ENCODE measurements at places on chromosomes 4 and X.

- DNase-seq: no peak
Measured at GRCh38 chrX:120999413-120999812, 13.9 kb upstream of the CT47A1 start.

DNA sequence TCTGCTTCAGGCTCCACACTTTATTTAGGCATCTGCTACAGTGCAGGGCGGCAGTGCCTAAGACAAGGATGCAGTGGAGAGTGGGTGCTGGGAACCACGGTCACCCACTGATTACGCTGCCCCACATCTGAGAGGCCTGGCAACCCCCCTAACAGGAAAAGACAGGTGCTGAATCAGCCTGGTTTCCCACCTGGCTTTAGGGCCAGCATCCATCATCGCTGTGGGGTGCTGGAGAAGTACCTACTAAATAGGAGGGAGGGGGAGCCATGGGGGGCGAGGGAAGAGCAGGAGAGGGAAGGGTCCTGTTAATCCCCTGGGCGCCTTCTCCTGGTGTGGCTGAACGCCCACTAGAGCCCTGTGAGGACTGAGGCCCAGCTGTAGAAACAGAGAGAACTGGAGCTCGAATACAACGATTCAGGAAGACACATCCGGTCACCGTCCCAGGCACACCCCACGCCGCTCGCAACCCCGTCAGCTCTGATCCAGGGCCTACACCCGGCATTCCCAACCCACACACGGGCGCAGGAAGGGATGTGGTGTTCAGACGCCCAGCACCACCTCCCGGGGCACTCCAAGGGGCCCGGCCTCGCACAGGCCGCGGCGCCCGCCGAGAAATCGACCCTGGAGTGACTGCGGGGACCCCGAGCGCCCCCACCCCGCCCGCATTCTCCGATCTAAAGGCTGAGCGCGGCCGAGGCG, 554 bp downstream of the DCTD start:
- DNase-seq: no peak

GRCh38 chr4:143961075-143961474, 55.7 kb upstream of the GYPE start:
- no peak for DNase-seq

GRCh38 chrX:155053656-155054055, 17.3 kb downstream of the CMC4 start:
- DNase-seq: no peak

DNA sequence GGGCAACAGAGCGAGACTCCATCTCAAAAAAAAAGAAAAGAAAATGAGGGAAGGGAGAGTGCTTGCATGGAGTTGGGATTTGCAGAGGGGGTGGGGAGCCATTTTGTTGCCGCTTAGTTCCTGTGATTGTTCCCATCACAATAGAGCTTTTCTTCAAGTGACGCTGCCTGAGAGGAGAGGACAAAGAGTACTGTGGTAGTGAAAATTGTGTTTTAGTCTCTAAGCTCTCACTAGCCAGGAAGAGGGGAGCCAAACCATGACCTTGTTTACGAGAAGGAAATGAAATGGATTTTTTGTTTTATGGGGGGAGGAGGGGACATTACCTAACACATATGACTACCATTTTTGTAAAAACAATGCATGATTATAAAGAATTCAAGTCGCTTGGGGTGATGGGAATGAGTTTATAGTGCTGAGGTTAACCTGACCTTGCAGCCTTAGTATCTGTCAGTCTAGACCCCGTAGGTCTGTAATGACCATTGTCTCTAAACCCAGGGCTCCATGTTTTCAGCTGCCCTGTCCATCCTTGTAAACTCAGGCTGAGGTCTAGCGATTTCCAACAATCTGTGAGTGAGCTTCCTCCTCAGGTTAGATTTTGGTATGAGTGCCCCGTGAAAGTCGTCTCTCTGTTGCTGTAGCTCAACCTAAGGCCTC, 18.8 kb downstream of the SRD5A3 start:
- DNase-seq: no peak

- no peak for DNase-seq
Measured at GRCh38 chr4:105135785-105136184, 10.9 kb upstream of the TET2 start.

DNA sequence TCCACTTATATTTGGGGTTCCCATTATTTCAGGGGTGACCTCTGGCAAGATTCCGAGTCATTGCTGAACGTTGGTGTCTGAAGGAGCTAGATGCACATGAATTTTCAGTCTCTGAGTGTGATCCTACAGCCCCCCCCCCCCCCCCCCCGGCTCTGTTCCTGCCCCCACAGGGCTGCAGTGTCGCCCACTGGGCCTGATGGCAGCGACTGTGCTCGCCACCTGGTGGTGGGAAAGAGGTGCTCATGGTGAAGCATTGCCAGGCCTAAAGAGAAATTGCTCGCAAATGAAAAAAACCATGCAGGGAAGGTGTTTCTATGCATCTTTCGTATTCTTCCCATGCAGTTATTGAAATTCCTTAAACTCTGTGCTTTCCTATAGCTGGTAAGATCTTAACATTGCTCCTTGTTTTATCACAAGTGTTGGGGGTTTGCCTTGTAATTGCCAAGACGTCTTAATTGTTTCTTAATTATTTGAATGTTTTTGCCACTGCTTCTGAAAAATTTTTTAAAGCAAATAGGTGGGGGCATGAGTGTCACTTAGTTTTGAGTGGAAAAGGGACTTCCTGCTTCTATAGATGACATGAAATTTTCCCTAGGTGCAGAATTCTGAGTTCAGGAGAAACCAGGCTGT, 63.2 kb downstream of the CLDN22 start:
- DNase-seq: peak; percentile 4

- no peak for DNase-seq
Measured at GRCh38 chr4:110878413-110878812, 255.5 kb upstream of the PITX2 start.

GRCh38 chr4:62133977-62134376, 933.9 kb downstream of the ADGRL3 start:
- DNase-seq: no peak

DNA sequence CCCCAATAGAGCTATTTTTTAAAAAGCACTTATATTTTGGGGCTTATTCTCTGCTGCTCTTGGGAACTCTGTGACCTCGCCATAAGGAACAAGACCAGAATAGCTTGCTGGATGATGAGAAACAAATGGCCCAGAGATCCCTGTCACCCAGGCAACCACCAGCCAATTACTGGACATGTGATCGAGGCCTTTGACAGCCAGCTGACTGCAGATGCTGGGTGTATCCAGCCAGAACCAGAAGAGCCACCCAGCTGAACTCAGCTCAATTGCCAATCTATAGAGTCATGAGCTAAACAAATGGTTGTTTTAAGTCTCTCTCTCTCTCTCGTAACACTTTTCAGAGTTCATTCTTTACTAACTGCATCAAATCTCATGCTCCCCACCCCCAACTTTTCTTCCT, 24.4 kb upstream of the CITED1 start:
- no peak for DNase-seq

DNA sequence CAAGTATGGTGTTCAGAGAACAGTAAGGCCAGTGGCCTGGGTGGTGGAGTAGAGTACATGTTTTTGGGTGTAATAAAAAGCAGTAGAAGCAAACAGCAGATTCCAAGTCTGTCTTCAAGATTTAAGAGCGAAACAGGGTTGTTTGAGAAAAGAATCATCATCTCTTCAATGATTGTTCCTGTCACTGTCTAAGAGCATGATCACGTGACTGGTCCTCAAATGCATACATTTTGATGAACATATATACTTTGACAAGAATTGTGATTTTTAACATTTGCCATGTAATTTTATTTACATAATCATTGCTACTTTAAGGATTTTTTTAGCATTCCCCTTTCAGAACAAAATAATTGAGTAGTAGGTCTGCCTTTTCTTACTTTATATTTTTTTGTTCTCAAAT, 252.6 kb upstream of the GPR101 start:
- DNase-seq: no peak

- no peak for DNase-seq
Measured at GRCh38 chrX:115367455-115367854, 77.9 kb downstream of the LUZP4 start.

DNA sequence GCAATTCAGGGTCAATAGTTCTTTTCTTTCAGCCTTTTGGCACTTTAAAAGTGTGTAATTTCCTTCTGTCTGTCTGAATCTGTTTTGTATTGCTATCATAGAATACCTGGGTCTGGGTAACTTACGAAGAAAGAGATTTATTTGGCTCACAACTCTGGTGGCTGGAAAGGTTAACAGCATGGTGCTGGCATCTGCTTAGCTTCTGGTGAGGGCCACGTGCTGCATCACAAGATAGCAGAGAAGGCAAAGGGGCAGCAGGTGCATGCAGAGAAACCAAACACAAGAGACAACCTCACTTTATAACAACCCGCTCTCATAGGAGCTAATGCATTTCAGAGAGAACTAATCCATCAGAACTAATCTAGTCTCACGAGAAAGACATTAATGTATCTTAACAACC, 18.8 kb downstream of the RGN start:
- no peak for DNase-seq

- peak; percentile 65 for DNase-seq
Measured at GRCh38 chr4:36351082-36351666, 69.8 kb downstream of the DTHD1 start.

GRCh38 chrX:103585411-103586313, at the start of gene TCEAL4:
TCEAL4 (plus strand) TSS chrX:103585515; CDS start chrX:103586676, 1,161 bp downstream.
- no peak for DNase-seq

DNA sequence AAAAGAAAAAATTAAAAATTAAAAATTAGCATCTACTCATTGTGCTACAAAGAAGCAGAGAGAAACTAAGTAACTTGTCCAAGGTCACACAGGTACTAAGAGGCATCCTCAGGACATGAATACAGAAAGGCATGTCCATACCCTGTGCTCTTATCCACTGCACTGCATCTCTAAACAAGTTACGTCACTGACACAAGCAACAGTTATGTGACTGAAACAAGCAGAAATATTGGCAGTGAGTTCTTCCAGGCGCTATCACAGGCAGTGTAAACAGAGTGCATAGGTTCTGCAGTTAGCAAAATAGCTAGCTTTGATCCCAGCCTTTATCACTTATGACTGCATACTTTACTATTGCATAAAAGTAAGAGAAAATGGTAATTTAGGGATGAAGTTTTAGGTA, 7.9 kb downstream of the VEGFC start:
- DNase-seq: no peak

DNA sequence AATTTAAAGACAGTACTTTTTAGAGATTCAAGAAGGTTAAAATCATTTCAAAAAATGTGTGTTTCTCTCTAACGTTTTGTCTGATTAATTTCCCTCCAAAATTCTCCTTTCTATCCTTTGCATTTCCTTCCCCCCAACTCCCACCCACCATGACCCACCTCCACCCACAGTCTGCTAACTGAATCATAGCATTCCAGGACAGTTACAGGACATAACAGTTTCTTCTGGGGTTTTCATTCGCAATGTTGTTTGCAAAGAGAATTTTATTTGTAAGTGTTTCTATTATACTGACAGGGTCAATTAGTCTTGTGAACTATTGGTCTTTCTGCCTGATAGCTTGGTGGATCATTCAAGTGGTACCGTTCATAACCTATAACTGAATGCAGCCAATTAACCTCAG, 53.7 kb downstream of the ANAPC10 start:
- no peak for DNase-seq

DNA sequence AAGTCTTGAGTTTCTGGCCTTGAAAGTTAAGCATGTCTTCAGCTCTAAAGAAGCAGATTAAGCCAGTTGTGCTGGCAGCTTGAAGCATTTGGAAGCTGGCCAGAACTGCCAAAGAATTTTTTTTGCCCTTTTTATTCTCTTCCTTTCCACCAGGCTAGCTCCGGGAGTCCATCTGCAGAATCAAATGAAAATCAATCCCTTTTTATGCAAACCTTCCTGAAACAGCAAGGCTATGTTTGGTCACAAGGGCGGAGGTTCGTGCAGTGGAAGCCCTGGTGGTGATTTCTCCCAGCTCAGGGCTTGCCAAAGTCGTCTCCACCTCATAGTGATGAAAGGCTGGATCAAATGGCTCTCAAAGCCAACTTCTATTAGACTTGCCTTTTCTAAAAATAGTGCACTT, 21.6 kb upstream of the C4orf54 start:
- no peak for DNase-seq

- DNase-seq: no peak
Measured at GRCh38 chr4:3203971-3204431, 45.0 kb upstream of the MSANTD1 start.

DNA sequence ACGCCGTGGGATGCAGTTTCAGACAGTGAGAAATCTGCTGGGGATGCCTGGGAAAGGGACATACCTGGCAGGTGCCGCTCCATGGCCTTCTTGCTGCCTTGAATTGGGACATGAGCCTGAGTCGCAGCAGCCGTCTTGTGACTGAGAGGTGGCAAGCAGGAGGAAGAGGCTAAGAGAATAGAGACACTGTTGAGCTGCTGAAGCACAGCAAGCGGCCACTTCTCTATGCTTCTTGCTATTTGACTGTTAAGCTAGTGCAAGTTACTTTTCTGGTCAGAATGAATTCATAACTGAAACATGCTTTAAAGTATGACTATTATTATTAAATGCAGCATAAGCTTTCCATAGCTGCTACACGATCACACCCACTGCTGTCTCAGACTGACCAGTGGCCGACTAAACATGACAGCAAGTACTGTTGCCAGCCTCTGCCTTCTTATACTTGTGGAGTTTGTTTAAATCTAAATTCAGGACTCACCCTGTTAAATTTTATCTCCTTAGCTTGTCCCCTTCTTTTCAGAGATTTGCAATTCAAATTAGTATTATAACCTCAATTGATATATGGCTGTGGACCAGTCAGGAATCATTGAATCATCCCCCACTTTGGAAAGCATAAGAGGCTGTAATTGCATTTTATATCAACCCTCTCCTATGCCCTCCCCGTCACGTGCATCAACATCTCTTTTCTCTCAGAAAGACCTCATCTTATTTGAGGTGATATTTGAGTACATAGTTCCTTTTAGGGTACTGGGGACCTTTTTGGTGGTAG, 24.8 kb upstream of the ACSL1 start:
- no peak for DNase-seq

Measured in stimulated activated CD8-positive, alpha-beta memory T cell treated with anti-CD3 and anti-CD28 coated beads, Interleukin-12 subunit alpha, Interleukin-12 subunit beta, amount 100 ng/mL, for 1 hour (primary cell).